ENCODE measurements at places on chromosomes 7 and 10. TPM values are rescaled to one million over a fixed set of nuclear protein-coding genes. Genes with fewer than 3 reads are reported as not detected.

The CALHM1 gene
- total RNA-seq, result not detected

The GNGT1 gene
- not detected for total RNA-seq

- DNase-seq, result no peak
- H3K27me3 ChIP-seq, result peaks cover under 1% of the 10 kb centered on the region
- H3K36me3 ChIP-seq, result no peaks in the 10 kb centered on the region
- H3K4me1 ChIP-seq, result no peaks in the 10 kb centered on the region
- no peak overlapping the region for H3K4me3 ChIP-seq
Observed at GRCh38 chr7:96486681-96487080, 164.8 kb upstream of the SLC25A13 start.

- DNase-seq, result no peak
- no peaks in the 10 kb centered on the region for H3K27me3 ChIP-seq
- H3K4me3 ChIP-seq, result no peak overlapping the region
- no peaks in the 10 kb centered on the region for H3K4me1 ChIP-seq
Observed at GRCh38 chr7:105478606-105479005, 43.5 kb downstream of the PUS7 start.

Measured in breast epithelium (tissue), 4 donors.